ENCODE measurements at places on chromosomes 12 and 14.

- no peak for DNase-seq
Observed at GRCh38 chr12:1289371-1290155, 298.5 kb downstream of the ERC1 start.

- no peak for DNase-seq
Observed at GRCh38 chr14:95527387-95528002, 7.4 kb upstream of the GLRX5 start.

- no peak for DNase-seq
Observed at GRCh38 chr12:41802803-41803202, 341.9 kb downstream of the GXYLT1 start.

GRCh38 chr12:94150240-94151121 lies 2.1 kb downstream of the PLXNC1 start:
- peak; percentile 6 for DNase-seq

DNA sequence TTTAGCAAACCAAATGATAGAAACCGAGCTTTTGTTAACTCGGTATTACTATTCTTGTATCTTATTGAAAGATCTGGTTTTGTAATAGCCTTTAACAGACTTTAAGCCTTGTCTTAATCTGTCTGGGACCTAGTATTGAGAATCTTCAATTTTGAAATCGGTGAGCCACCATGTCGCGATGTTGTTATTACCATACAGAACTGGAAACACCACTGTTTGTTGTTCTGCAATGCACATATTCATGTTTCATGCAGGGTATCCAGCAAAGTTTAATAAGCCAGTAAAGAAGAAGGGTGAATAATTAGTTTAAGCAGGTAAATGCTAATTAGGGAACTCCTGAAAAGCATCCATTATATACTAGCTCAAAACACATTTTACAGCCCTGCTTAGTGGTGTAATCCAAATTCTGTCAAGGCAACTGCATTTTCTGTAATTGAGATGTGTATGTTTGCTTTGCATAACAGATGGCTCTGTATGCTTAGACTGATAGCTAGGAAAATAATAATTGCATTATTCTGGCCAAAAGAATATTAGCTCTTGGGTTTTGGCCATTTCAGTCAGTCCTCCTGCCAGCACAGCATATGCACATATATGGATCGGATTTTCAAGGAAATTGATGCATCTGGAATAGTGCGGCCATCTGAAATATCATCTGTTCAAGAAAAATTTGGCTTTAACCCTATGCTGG lies 389.2 kb downstream of the EGLN3 start:
- DNase-seq = no peak

DNA sequence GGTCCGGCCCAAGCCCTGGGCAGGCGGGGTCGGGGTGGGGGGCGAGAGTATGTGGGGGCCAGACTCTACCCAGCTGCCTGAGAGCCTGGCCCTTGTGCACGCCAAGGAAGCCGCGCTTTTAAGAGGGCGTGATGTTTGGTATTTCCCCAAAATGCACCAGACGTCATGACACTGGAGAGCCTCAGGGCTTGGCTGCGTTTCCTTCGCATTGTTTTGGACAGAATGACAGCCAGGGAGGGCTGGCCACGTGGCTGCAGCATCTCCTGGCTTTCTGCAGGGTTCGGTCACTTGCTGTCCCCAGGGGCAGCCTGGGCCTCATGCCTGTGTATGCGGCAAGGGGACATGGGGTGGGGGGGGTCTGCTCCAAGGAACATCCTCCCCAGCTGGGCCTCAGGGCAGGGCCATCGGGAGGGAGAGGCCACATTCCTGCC lies 16.1 kb upstream of the NUDT14 start:
- DNase-seq = no peak

- no peak for DNase-seq
Observed at GRCh38 chr14:68020999-68021663, 201.6 kb downstream of the RAD51B start.

DNA sequence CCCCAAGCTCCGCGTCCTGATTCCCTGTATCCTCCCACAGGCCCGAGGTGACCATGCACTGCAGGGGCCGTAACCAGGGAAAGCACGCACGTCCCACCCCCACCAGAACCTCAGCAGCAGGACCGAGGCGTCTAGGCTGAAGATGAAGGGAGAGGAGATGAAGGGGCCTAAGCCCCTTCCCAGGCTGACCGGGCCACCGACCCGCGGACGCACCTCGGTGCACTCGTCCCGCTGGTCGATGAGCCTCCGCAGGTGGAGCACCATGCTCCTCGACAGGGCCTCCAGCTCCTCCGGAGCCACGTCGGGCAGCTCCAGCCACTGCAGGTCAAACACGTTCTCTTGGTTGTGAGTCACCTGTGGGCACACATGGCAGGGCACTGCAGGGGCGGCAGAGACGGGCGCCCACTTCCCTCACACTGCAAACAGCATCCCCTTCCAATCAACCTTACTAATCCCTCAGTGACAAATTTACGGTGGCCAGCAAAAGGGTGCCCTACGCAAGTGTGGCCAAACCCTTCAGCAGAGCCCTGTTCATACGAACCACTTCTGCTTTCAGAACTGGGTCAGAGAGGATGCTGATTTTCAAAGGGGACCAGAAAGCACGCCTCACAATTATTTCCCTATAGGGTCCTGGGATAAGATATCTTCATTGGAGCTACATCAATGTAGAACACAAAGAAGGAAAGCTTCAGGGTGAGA lies 77.8 kb downstream of the CCDC88C start:
- no peak for DNase-seq

- DNase-seq = no peak
Observed at GRCh38 chr14:75041613-75042012, 9.7 kb downstream of the MLH3 start.

DNA sequence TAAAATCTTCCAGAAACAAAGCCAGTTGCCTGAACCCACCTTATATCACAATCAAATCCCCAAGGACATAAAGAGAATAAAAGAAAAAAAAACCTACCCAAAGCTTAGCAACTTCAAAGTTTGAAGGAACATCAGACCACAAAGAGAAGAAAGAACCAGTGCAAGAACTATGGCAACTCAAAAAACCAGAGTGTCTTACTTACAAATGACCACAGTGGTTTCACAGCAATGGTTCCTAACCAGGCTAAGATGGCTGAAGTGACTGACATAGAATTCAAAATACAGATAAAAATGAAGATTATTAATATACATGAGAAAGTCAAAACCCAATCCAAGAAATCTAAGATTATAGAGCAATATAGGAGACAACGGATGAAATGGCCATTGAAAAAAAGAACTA lies 56.7 kb downstream of the APOBEC1 start:
- DNase-seq = no peak

- no peak for DNase-seq
Observed at GRCh38 chr12:62468935-62469334, 2.3 kb downstream of the MON2 start.

DNA sequence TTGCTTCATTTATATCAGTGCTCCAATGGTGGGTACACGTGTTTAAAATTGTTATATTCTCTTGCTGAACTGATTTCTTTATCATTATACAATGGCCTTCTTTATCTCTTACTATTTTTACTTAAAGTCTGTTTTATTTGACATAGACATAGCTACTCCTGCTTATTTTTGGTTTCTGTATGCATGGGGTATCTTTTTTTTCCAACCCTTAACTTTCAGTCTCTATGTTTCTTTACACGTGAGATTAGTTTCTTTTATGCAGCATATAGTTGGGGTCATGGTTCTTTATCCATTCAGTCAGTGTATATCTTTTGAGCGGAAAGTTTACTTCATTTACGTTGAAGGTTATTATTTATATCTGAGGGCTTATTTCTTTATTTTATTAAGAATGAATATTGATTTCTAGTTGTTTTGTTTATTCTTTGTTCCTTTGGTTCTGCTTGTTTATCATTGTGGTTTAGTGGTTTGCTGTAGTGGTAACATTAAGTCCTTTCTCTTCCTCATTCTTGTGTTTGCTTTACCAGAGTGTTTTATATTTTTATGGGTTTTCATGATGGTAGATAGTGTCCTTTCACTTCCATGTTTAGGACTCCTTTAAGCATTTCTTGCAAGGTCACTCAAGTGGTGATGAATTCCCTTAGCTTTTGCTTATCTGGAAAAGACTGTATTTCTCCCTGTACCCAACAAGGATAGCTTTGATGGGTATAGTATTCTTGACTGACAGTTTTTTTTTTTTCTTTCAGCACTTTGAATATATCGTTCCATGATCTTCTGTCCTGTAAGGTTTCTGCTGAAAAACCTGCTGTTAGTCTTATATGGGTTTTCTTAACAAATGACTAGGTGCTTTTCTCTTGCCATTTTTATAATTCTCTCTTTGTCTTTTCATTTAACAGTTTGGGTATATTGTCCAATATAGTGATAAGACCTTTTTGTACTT lies 38.3 kb upstream of the FAR2 start:
- no peak for DNase-seq

- no peak for DNase-seq
Observed at GRCh38 chr12:94098466-94098865, 49.9 kb upstream of the PLXNC1 start.

- no peak for DNase-seq
Observed at GRCh38 chr14:91649930-91650329, 82.0 kb downstream of the CATSPERB start.

- no peak for DNase-seq
Observed at GRCh38 chr14:105532735-105533141, 6.4 kb downstream of the TMEM121 start.

GRCh38 chr12:123731596-123731995 lies 19.4 kb downstream of the ATP6V0A2 start:
- no peak for DNase-seq

DNA sequence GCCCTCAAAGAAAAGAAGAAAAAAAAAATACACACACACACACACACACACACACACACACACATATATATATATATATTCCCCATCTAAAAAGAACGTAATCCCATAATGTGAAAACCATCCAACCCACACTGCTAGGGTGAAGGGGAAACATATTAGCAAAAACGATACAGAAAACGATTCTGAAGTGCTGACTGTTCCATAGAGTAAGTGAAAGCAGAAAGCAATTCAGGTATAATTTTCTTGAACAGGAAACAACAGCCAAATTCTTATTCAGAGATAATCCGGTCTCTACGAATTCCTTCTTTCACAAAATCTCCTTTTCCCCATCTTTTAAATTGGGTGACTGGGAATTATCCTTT lies 393.5 kb downstream of the NOVA1 start:
- no peak for DNase-seq

- no peak for DNase-seq
Observed at GRCh38 chr12:130124605-130125244, 37.5 kb upstream of the FZD10 start.

DNA sequence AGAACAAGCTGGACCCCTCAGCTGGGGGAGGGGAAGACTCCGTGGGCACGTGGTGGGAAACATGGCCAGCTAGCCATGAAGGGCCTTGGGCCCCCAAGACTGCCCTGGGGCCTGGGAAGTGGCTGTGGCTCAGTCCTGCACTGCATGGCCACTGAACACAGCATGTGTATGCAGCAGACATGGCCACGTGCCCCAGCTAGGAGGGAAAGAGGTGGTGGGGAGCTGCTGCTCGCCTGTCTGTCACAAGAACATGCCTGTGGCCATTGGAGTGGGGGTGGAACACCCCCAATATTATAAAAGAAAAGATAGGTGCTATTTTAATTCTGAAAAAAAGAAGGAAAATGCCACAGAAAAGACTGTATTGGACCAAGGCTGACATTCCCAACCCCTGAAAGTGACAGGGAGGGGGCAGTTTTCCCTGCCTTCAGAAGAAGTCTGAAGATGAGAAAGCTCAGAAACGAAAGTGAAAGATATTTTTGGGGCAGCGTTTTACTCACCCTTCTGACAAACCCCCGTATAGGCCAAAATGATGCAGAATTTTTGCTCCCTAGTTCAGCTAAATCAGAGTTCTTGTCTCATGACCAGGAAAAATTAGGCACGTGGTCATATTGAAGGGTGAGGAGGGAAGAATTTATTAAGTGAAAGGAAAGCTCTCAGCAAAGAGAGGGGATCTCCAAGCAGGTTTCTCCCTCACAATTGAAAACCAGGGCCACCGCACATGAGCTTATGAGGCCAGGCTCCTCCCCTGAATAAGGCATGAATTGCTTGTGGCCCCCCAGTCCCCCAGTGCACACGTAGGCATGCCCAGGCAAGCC lies 35.2 kb upstream of the PCNX1 start:
- DNase-seq = no peak

DNA sequence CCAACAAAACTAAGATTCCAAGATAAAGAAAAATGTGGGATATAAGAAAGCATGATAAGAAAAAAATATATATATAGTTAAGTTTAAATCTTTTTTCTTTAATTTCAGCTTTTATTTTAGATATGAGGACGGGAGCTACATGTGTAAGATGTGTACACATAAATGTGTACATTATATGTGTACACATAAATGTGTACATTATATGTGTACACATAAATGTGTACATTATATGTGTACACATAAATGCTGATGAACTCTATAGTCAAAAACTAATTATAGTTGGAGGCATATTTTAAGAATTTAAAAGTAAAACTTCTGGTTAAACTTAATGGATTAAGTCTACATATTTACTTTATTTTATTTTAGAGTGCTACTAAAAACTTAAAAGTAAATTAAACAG lies 123.6 kb downstream of the BTG1 start:
- no peak for DNase-seq

DNA sequence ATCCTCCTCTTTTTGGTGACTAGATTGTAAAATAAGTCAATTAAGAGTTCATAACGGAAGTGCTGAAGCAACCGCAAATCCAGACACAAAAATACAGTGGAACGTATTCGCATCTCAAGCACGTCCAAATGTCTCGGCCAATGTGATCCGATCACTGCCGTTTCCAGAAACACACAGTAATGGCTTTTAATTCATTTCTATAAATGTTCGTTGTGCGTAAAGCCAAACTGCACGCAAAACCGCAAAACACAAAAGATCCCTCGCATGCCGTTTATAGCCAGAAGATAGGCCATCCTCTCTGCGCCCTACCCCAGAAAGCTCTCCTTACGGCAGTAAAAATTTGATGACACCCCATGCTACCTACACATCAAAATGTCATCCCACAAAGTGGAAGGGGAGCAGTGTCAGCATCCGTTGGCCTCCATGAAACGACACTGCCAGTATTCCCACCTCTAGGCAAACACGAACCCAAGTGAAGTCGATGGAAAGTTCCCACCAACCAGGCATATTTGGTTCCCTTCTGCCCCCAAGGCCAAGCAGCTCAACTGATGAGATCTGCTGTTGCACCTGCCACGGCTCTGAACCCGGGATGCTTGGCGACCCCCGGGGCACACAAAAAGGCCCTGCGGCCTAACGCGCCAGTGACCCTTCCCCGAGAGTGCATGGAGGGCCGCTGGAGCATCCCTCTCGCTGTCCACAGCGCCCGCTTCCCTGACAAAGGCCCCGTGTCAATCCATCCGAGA lies 1.4 kb downstream of the HECTD4 start:
- no peak for DNase-seq

- DNase-seq = no peak
Observed at GRCh38 chr12:132204793-132205270, 60.6 kb downstream of the NOC4L start.

- DNase-seq = no peak
Observed at GRCh38 chr12:91965781-91966180, 179.9 kb downstream of the BTG1 start.

GRCh38 chr12:115394496-115395220 lies 710.7 kb upstream of the TBX3 start:
- DNase-seq = no peak

GRCh38 chr12:118734266-118734665 lies 247.1 kb upstream of the SRRM4 start:
- DNase-seq = no peak
